ENCODE measurements at places on chromosomes 7 and 10.

DNA sequence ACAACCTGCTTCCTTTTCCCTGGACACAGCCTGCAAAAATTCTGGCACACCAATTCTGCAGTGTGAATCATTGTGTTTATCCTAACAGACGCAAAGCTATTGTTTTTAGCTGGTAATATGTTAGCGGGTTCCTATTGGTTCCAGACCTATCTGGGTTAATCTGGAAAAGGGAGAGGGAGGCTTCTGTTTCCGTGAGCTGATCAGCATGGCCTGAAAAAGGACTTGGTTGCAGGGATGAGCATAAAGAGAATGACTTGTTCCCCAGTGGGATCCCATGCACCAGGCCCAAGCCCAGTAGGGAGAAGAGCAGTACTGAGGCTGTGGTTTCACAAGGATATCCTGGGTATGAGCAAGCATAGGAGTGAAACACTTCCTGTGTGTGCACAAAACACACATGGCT, 78.4 kb downstream of the PDE1C start:
- no peak for DNase-seq

DNA sequence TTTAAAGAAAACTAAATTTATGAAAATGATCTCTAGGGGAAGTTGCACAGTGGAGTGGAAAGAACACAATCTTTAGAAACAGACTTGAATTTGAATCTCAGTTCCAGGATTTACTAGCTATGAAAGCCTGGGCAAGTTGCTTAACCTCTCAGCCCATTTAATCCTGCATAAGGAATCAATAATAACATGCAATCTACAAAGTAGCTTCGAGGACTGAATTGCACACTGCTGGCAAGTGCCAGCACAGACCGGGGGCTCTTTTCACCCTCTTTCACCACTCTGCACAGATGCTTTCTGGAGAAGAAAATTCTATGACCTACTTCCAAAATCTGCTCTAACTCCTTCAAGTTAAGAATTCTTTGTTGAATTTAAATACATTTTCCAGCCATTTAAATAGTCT, 63.4 kb upstream of the ANK3 start:
- no peak for DNase-seq

DNA sequence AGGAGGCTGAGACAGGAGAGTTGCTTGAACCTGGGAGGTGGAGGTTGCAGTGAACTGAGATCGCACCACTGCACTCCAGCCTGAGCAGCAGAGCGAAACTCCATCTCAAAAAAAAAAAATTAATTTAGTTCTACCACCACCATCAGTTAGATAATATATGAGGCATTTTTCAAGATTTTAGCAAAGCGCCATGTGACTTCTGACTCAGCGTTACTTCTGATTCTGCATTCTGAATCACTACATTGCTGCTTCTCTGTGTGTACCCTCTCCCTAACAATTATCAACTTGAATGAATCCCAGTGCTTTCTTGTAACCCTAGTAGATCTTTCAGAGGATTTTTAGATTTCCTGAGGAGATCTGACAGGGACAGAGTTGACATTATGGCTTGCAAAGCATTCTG, 176.8 kb upstream of the SORCS1 start:
- no peak for DNase-seq

- no peak for DNase-seq
Observed at GRCh38 chr10:128473911-128474310, 347.7 kb upstream of the MKI67 start.

DNA sequence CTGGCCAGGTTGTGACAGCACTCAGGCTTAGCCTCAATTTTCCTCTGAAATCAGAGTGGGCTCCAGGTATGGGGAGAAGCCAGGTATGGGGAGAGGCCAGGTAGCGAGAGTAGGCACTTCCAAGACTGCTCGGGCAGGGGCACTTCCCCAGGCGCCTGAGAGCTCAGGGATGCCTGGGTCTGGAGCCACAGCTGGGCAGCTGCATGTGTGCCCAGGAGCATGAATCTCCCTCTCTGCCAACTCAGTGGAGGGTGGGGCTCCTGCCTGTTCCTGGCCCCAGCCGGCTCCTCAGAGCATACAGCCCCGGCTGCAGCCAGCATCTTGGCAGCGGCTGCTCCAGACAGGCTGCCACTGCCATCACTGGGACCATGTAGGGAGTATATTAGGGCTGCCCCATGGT, 313.9 kb downstream of the AUTS2 start:
- DNase-seq: no peak

- DNase-seq: no peak
Observed at GRCh38 chr7:106572394-106573124, 88.4 kb downstream of the CCDC71L start.

GRCh38 chr7:42471573-42472174, 234.7 kb upstream of the GLI3 start:
- no peak for DNase-seq

DNA sequence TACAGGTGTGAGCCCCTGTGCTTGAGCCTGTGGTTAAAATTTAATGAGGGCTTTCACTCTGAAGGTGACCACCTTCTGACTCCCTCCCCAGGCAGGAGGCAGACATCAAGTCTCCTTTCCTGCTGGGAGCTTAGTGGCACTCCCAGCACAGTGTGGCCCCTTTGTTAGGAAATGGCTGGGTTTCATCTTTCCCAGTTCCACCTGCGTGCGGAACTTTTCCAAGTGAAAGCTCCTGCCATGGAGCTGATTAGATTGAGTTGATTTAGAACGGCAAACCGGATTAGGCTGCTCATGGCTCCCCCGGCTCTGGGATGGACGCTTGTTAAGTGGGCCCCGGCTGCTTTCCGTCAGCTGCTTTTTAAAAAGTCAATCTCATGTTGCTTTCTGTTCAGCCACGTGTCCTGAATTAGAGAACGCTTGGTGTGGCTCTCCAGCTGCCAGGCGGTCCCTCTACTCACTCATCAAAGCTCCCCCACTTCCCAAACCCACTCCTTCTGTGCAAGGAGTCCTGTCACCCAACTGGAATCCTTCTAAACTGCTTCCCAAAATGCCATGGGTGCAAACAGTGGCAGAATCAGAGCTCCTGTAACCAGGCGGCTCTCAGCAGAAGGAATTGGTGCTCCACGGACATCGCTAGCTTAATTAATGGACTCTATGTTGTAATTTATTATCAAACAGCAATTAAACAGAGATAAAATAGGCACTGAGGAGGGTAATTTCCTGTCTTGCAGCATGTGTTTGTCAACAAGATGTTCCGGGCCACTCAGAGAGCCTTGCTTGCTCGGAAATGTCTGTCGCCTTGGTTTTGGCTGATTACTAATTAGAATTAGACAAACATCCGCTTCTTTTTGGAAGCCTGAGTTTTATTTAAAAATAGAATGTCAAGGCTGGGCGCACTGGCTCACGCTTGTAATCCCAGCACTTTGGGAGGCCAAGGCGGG, 551.2 kb downstream of the GALNT17 start:
- no peak for DNase-seq

DNA sequence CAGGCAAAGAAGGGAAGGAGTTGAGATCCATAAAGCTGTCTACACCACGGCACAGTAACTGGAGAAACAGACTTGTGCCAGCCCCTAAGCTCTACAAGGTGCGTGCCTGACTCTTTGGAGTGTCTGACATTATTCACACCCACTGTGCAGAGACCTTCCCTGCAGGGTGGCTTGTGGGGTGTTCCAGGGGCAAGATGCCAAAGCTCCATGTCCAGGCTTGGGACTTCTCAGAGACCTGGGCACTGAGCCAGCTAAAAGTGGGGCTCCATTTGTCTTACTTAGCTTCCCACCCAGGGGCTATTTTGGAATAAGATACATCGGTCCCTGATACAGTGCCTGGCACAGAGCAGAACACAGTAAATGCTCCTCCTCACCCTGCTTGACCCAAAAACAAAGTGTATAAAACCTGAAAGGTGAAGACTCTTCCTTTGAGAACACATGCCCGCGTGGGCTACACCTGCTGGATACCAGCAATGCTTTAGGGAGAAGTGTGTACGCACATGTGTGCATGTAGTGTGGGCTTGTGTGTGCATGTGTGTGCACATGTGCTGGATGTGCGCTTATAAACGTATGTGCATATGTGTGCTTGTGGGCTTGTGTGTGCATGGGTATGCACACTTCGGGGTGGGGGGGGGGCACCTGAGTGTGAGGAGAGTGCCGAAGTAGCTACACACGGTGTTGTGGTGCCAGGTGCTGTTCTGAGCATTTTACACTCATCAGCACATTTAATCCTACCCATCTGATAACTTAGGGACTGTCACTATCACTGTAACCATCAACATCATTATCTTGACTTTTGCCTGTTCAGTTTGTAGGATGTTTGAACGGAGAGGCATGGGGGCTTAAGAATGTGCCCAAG, 143.0 kb downstream of the ARHGAP22 start:
- DNase-seq: no peak

DNA sequence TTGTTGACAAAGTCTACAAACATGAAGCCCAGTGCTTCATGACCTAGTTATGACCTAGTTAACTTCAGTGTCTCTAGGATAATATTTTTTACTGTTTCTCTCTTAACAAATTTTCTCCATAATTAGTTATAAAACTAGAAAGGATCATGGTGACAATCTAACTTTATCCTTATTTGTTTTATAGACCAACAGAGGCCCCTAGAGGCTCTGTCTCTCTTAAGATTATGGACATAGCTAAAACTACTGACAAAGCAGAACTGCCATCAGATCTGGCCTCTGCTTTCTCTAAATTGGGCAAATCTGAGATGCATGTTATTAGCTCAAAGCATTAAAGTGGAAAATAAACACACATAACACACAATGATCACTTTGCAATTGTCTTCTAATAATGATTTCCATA, 176.0 kb downstream of the CSTF2T start:
- DNase-seq: no peak

Measured in T-helper 9 cell (primary cell).